ENCODE measurements at places on chromosomes 12 and 14. TPM values are rescaled to one million over a fixed set of nuclear protein-coding genes. Genes with fewer than 3 reads are reported as not detected.
A peak's percentile ranks its signal among the peaks of the same experiment; 100 is the strongest.

DNA sequence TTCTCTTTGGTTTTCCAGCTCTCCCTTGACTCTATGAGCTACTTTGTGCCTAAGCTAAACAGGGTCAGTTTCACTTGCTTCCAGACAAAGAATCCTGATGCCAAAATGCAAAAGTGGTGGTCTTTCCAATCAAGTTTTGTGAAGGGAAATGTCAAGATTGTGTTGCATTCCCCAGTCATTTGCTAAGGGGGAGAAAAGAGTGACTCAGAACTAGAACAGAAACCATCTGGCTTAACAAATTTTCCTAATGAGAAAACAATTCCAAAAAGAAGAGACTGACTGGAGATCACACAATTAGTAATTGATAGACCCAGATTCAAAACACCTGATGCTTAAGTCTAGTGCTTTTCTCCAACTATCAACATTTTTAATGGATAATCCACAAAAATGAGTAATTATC lies 235.1 kb upstream of the DIO2 start:
- DNase-seq: no peak

ZNF26 gene
- total RNA-seq: 10.5 TPM

DNA sequence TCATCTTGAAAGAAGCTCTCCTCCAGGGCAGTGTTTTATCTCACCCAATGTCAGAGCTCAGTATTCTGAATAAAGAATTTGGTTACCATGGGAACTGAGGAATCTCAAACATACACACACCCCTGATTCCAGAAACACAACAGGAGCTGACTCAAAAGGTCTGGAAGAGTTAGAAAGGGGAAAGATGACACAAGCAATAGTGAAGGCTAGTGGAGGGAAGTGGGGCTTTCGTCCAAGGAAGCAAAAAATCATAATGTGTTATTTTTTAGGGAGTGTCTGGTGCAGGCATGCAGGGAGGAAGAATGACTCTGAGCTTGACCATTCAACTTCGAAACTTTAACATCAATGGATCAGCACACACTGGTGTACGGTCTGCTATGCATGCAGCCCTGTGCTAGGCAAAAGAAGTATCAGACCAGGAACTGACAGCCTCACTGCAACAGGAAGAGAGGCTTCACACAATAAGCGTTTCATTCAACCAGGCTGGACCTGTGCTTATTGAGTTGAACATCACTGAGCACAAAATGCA lies 20.3 kb downstream of the HEBP1 start:
- peak; percentile 66 for DNase-seq

DNA sequence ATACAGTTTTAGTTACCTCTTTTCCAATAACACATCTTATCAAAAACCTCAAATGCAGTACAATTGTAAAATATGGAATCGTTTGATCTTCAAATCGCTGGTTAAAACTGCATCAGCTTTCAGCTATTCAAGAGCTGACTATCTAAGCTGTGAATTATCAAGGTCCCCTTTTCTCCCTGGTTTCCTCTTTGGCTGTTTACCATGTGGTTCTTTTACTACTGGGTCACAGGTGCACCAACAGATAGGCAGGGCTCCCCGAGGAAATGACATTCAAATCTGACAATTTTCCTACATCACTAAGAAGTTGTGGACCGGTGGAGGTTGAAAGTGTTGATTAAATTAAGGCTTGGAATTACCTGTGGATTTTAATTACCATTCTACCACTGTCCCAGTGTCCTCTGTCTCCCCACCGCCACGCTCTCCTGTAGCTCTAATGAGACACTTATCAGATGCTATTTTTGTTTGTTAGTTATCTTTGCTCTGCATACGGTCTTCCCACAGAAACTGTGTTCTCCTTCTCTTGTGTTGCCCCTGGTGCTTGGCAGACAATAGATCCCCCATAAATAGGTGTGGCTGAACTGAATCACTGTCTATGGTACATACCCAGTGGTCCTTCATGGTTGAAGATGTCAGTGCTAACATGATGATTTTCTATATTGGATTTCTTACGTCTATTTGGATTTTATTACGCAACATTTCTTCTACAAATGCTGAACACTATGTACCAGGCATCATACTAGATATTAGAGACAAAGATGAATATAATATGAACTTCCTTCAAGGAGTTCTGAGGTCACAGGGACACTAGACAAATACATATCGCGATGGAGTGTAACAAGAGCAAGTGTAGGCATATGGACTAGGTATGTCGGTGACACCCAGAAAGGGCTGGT lies 20.9 kb upstream of the PLXNC1 start:
- DNase-seq: no peak

GRCh38 chr14:101250948-101251811 lies 310.1 kb upstream of the DIO3 start:
- DNase-seq: no peak

DNA sequence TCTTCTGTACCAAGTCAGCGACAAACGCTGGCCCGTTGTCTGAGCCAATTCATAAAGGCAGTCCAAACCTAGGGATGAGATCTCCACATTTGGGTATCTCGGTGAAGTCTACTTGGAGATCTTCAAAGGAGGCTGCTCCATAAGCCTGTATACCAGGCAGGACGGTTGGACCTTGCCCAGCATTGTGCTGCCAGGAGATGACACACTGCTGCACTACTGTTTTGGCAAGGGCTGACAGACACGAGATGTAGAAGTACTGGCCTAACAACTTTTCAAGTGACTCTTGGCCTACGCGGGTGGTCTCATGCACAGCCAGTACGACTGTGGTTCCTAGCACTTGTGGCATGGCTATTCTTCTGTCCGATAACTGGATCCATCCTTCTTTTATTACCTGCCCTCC lies 135.3 kb downstream of the SLC38A6 start:
- DNase-seq: peak; percentile 40

DNA sequence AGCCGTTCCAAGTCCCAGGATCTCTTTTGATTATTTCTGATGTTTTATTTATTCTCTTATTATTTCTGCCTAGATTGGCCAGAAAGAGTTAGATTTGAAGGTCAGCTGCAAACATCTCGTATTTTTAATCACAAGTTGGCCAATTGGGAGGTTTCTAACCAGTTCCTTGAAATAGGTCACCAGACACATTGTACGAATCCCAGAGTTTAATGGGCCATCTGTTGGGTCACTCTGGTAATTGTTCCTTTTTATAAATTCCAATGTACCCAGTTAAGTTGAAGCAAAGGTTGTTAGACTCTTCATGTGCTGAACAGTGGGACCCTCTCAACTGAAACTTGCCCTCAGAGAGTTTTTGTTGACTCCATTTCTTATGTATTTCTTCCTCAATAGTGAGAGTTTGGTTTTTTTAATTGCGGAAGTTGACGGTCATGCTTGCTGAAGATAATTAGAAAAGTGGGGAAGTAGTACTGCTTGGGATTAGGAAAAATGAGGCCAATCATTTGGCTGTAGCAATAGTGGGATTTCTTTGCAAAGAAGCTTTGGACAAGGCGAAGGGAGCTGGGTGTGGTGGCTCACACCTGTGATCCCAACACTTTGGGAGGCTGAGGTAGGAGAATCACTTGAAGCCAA lies 382.7 kb upstream of the RGS6 start:
- no peak for DNase-seq

GRCh38 chr14:99667821-99668220 lies 16.3 kb upstream of the CYP46A1 start:
- no peak for DNase-seq

DAO gene
- total RNA-seq: not detected

DNA sequence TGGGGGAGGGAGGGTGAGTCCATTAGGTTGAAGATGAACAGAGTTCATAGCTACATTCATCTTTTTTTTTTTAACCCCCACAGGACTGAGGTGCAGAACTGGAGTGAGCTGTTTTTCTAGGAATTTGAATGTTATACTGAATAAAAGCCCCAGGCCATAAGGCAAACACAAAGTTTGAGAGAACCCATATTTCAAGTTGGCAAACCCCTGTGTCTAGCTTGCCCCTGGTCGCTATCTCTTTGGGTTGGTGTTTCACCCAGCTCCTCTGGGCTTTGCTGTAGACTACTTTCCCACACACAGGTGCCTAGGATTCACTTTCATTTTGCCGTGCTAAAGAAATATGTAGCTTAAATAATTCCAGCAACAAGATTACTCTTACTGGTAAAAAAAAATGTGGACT lies 5.2 kb upstream of the LMO3 start:
- no peak for DNase-seq

GRCh38 chr14:70807898-70808415 lies 1.4 kb downstream of the MAP3K9 start:
- DNase-seq: no peak

GRCh38 chr14:29900609-29901350 lies 26.9 kb downstream of the PRKD1 start:
- no peak for DNase-seq

GRCh38 chr12:124601706-124602105 lies 34.3 kb upstream of the NCOR2 start:
- no peak for DNase-seq

DNA sequence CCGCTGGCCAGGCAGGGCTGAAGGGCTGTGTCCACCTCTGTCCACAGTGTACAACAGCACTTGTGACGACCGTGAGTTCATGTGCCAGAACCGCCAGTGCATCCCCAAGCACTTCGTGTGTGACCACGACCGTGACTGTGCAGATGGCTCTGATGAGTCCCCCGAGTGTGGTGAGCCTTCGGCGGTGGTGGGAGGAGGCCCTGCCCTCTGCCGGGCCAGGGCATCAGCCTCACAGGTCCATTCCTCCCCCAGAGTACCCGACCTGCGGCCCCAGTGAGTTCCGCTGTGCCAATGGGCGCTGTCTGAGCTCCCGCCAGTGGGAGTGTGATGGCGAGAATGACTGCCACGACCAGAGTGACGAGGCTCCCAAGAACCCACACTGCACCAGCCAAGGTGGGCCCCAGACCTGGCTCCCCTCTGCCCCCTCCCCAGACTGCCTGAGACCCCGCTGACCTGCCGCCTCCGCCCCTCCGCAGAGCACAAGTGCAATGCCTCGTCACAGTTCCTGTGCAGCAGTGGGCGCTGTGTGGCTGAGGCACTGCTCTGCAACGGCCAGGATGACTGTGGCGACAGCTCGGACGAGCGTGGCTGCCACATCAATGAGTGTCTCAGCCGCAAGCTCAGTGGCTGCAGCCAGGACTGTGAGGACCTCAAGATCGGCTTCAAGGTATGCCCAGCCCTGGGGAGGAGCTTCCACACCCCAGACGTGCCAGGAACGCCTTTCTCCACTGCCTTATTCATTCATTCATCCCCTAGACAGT lies 20.8 kb upstream of the NXPH4 start:
- no peak for DNase-seq

GRCh38 chr12:60335745-60336144 lies 739.9 kb downstream of the SLC16A7 start:
- no peak for DNase-seq

GRCh38 chr12:34298971-34299801 lies 276.9 kb downstream of the ALG10 start:
- DNase-seq: no peak

DNA sequence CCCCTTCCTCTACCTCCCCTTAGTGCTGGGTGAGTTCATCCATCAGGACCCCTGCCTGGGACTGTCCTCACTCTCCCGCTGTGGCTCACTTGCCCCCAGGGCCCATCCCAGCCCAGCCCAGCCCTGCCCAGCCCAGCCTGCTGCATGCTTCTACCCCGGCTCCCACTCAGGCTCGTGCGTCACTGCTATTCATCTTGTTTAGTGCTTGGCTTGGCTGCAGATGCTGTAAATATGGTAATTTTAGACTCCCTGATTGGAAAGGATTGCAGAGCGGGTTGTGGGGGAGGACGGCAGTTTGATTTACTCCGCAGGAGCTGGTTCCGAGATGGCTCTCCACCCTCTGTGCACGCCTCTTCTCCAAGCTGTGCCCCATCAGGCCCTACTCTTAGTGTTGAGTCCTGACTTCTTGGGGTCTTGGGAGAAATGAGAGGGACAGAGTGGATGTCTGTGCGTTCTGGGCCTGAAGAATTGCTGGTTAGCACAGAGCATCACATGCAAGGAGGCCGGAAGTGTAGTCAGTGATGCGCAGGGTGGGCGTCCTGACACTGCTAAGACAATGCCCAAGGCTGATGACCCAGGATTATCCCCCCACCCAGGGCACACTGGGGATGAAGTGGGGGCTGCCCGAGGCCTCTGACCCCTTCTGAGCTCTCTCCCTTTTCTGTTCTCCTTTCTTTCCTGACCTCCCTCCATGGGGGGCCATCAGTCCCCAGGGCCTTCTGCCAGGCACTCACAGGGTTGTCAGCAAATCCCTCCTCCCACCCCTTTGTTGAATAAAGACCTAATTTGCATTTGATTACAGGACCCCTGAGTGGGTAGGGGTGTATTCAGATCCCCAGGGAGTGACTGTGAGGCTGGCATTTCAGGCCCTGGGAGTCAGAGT lies 244.4 kb downstream of the ZFP36L1 start:
- peak; percentile 92 for DNase-seq

DNA sequence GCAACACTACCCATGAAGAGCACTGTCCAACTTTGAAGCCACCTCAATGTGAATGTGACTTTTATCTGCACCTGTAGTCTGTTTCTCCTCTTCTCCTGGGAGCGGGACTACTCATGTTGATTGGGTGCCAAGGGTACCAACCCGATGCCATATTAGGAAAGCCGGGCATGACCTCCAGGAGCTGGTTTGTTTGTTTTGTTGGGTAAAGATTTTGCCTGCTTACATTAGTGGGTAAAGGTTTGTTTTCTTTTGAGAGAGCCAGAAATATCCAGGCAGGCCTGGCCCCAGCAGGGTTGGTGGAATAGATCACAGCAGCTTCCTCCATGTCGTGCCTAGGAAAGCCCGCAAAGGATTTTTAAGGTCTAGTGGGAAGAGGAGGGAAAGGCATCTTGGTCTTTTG lies 19.7 kb upstream of the ITPK1 start:
- peak; percentile 58 for DNase-seq

PPP1R36 gene
- not detected for total RNA-seq

DNA sequence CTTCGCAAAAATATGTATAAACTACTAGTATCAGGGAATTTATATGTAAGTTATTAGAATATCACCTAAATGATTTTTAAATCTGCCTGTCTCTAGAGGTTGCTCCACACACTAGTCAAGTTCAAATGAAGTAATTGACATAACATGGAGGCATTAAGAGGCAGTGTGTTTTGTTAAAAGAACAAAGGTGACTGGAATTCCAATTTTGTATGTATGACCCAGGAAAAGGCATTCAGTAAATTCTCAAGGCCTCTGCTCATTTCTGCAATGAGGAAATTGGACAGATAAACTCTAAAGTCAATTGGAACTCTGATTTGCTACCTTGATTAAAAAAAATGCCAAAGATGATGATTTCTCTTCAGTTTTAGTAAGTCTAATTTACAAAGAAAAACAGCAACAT lies 117.1 kb downstream of the NAV3 start:
- DNase-seq: no peak

NOPCHAP1 gene
- 12.5 TPM for total RNA-seq

HOXC4 gene
- 5.2 TPM for total RNA-seq

PMCH gene
- total RNA-seq: not detected

NFATC4 gene
- 14.5 TPM for total RNA-seq

DNA sequence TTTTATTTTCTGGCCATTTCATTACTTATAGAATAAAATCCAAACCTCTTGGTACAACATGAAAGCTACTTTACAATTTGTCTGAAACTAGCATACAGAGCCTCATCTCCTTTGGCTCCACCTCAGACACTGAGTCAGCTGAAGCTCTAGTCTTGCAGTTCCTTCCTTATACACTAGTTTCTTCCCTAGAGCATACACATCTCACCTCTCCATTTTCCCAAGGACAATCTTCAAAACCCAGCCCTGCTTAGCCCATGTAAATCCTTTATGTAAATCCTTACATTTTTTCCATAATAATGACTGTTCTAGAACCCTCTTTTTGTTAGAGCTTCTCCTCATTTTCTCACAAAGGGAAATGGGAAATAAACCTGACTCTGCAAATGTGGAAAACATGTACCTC lies 463.4 kb downstream of the SLC16A7 start:
- no peak for DNase-seq
